ENCODE measurements at places on chromosomes 5 and 9.

GRCh38 chr5:151574444-151574996 lies 16.6 kb downstream of the FAT2 start:
- no peak for DNase-seq

DNA sequence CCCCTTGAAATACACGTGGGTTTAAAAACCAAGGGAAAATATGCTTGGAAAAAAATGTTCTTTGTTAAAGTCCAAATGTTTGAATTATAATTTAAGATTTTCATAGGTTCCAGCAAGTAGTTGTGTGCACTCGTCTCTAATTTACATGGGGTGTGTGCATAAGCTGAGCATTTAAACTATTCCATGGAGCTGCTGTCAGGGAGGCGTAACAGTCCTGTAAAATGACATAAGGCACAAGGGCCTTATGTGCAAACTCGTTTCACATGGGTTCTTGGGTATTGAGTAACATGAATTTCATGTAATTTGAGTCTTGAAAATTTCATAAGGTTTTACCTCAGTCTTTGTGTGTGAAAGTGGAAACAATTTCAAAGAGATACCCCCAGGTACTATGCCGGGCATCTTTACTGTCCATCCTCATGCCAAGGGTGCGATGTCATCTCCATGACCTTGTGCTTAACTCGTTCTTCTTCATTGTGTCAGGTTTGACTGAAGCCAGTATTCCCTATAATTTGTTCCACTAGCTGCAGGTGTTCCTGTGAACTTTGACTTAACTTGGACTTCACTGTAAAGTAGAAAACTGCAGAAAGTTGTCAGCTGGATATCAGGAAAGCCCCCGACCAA lies 359.3 kb downstream of the SH3GL2 start:
- DNase-seq = no peak

GRCh38 chr5:56319526-56320181 lies 86.5 kb upstream of the ANKRD55 start:
- DNase-seq = no peak

- DNase-seq = no peak
These were observed 419.9 kb downstream of the NTRK2 start for GRCh38 chr9:85089188-85089969.

- no peak for DNase-seq
These were observed 51.4 kb downstream of the ALDH7A1 start for GRCh38 chr5:126543660-126544059.

- no peak for DNase-seq
These were observed 145.3 kb downstream of the MACROH2A1 start for GRCh38 chr5:135253601-135254178.

DNA sequence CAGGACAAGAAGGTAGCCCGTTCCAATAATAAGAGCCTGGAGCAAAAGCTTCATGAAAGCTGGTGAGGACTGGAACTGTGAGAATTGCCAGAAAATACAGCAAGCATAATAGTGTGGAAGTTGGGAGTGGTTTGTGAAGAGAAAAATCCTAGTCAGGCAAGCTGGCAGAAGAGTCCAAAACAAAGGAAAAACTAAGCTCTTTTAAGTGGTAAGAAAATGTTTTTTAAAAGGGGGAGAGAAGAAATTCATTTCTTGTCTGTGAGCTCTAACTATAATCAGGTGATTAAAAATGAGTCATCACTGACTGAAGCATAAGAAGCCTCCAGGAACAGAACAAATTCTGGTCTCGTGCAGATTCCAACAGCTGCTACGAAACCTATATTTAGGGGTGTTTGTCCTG lies 102.6 kb downstream of the CAAP1 start:
- no peak for DNase-seq

GRCh38 chr5:57683036-57683630 lies 200.5 kb upstream of the ACTBL2 start:
- no peak for DNase-seq

DNA sequence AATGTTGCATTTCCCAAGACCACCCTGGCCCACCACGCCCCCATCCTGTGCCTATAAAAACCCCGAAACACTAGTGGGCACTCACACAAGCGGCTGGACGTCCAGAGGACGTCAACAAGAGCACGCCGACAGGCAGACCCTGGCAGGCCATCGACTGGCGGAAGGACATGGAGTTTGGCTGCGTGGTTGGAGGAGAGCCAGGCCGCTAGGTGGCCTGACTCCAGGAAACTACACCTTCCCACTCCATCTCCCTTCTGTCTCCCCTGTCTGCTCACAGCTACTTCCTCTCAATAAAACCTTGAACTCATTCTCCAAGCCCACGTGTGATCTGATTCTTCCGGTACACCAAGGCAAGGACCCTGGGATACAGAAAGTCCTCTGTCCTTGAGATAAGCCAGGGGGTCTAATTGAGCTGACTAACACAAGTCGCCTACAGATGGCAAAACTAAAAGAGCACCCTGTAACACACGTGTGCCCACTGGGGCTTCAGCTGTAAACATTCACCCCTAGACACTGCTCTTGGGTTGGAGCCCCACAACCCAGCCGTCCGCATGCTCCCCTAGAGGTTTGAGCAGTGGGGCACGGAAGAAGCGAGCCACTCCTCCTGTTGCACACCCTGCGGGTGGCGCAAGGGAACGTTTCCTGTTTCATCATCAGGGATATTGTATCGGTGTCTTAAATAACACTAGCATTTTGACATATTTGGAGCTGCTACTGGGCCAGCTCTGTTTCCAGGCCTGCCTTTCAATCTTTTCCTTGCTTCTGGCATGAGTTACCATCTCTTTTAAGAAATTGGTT lies 54.5 kb upstream of the TAF11L2 start:
- no peak for DNase-seq

DNA sequence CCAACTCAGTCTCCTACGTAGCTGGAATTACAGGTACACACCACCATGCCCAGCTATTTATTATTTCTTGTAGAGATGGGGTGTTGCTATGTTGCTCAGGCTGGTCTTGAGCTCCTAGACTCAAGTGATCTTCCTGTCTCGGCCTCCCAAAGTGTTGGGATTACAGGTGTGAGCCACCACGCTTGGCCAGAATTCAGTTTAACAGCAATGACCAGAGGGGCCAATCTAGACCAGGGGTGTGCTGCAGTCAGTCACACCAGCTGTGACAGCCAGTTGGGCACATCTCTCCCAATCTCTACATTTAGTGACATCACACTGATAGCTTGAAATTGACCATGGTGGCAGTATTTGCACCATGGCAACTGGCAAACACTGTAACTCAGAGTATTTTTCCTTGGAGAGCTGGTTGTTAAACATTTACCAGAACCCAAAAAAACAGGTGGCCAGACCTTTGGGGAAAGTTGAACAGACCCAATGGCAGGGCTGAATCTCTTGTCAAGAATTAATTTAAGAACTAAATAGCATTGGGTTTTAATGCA lies 67.7 kb upstream of the UBTD2 start:
- no peak for DNase-seq

GRCh38 chr5:102903074-102903871 lies 148.2 kb downstream of the PAM start:
- no peak for DNase-seq

- no peak for DNase-seq
These were observed 381.2 kb upstream of the PDE4D start for GRCh38 chr5:60274747-60275146.

- DNase-seq = no peak
These were observed 70.3 kb downstream of the MAP1B start for GRCh38 chr5:72177538-72177937.

DNA sequence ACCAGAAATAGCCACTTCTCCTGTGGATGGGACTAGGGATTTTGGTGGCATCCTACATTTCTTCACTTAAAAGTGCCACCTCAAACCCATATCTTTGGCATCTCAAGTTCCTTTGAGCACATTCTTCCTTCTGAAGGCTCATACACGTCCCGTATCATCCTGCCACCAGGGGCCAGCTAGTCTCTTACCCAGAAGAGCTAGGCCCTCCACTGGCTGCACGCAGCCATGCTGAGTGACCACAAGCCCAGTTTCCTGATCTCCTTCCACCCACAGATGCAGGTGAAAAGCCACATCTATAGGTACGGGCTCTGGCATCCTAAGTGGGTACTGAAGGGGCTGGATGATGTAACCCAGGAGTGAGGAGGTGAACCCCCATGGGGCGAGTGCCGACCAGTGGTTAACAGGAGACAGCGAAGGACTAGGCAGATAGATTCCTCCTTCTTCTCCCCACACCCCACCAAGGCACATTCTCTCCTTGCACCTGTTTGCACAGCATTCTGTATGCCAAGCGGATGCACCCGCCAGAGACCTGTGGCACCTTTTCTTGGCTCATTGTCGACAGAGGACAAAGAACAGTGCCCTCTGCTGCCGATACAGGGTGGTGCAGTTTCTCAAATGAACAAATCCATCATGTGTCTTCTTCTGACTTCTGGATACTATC lies 14.4 kb upstream of the SCGB3A1 start:
- DNase-seq = peak; percentile 62

- peak; percentile 50 for DNase-seq
These were observed 424 bp downstream of the HNRNPA0 start for GRCh38 chr5:137753691-137754187.

DNA sequence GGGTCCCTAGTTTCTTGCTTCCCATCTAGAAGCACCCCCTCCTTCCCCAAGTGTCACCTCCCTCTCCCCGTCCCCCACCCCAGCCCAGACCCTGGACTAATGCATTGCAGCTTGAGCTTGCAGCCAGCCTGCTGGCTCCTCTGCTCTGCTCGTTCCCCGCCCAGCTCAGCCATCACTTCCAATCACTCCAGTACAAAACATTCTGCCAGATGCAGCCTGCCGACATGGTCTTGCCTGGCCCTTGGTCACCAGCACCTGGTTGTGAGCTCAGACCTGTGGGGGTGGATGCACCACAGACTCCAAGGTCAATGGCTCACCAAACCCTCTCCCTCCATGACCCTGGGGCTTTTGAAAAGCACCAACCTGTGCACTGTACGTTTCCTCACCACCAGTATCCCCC lies 172.9 kb upstream of the SMIM23 start:
- no peak for DNase-seq

DNA sequence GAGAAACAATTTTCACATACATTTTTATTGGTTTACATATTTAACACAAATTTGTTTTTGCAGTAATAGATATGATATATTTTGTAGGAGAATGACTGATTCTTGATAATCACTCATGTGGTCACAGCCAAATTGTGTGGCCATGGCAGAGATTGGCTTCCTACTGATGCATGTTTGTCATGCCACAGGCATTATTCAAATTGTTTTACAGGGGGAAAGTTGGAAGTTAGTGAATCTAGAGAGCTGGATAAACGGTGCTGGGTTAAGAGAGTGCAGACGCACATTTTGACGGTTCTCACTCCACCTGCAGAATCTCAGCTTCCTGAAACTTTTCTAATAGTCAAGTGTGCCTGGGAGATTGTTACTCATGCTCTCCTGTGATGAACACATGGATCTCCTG lies 91.1 kb upstream of the FBN2 start:
- no peak for DNase-seq

DNA sequence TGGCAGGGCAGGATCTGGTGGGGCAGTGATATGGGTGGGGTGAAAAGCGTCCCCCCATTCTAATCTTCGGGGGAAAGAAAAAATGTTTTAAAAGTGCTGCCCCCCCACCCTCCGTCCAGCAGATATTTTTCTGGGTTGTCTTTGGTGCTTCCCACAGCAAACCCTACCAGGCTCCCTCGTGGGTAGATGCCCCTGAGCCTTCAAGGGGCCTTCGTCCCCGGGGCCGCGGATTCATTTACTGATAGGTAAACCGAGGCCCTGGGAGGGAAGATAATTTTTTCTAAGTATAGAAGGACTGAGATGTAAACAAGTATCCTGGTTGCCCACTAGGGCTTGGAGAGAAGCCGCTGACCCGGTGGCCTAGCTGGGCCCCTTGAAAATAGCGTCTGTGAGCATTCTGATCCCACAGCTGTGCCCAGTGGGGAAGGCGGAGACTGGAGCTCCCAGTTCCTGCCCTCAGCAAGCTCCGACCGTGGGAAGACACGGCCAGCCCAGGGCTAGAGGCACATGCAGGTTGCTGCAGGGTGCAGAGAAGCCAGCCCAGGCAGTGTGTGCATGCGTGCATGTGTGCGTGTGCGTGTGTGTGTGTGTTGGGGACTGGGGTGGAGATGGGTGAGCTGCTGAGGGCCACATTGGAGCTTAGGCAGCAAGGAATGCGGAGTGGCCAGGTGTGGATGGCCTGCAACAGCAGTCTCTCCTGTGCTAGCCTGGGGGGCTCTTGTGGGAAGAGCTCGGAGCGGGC lies 6.0 kb upstream of the RXRA start:
- peak; percentile 15 for DNase-seq

GRCh38 chr9:110179734-110180133 lies 28.2 kb downstream of the C9orf152 start:
- DNase-seq = no peak

- no peak for DNase-seq
These were observed 9.2 kb downstream of the PTPN3 start for GRCh38 chr9:109488791-109489492.

DNA sequence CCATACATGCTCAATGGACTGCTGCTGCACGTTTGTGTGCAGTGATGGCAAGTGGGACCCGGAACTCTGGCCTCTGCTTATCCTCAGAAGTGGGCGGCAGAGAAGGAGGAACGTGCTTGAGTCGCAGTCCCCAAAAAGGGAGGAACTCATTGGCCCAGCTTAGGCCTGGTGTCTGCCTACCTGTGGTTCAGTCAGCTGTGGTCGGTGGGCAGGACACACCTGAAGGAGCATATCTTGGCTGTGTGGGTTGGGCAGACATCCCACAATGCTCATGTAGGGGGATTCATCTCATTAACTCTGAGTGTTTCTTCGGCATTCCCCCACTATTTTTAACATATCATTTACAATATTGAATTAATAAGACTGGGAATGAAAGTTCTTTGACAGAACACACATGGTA lies 122.9 kb upstream of the IL12B start:
- no peak for DNase-seq

- DNase-seq = no peak
These were observed 131.5 kb downstream of the FSTL4 start for GRCh38 chr5:133480866-133481265.

- DNase-seq = no peak
These were observed 328.2 kb downstream of the SLIT3 start for GRCh38 chr5:168972731-168973130.

- no peak for DNase-seq
These were observed 84.6 kb downstream of the USP20 start for GRCh38 chr9:129919841-129920240.

- peak; percentile 74 for DNase-seq
These were observed 19.2 kb upstream of the SHB start for GRCh38 chr9:38088006-38088925.

- no peak for DNase-seq
These were observed 85.7 kb upstream of the C9orf72 start for GRCh38 chr9:27659001-27659400.

DNA sequence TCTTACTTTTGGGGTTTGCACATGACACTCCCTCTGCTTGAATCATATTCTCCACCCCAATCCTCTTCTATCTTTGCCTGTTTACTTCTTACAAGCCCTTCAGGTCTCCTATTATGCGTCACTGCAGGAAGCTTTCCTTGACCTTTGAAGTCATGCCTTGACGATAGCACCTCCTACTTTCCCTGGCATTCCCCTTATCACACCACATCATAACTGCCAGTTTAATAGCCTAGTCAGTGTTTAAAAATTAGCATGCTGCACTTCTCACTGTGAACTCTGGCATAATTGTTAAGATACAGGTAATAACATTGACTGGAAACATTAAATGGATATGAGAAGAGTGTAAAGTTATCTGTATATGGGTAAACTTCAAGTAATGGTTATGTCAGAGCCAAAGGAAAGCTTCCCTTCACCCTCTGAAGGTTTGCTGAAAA lies 37.1 kb upstream of the CEP120 start:
- peak; percentile 29 for DNase-seq

Data from activated naive CD4-positive, alpha-beta T cell treated with Interleukin-2 at 50 U/mL for 16 hours (primary cell).